AG20443 (cell line): ENCODE measurements at places on chromosomes 13 and 19.
A peak's percentile ranks its signal among the peaks of the same experiment; 100 is the strongest.

DNA sequence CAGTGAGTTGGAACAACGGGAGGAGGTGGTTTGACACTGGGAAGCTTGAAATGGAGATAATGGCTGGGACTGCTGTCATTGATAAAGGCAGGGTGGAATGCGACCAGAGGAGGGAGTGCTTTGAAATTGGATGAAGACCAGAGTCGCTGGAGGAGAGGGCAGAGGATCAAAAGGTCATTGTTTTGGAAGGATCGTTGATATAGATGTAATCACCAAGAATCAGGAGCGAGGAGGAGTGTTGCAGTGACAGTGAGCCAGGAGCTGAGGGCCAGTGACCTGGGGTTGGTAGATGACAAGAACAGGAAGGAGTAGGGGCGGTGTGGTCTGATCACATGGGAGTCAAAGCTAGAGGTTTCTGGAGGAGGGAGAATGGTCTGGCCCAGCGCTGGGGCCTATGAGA is 25.3 kb downstream of the TM9SF2 start:
- DNase-seq = no peak

DNA sequence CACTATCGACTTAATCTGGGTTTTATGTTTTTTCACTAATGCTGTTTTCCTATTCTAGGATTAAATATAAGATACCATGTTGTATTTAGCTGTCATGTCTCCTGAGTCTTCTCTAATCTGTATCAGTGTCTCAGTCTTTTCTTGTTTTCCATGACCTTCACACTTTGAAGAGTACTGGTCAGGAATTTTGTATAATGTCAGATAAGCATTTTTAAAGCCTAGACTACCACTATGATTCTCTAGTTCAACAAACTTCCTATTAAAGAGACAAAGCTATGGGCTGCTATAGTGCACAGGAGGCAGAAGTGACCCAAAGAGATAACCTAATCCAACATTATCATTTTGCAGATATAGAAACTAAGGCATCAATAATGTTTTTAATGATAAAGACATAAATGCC is 63.0 kb upstream of the ZDHHC20 start:
- no peak for DNase-seq

DNA sequence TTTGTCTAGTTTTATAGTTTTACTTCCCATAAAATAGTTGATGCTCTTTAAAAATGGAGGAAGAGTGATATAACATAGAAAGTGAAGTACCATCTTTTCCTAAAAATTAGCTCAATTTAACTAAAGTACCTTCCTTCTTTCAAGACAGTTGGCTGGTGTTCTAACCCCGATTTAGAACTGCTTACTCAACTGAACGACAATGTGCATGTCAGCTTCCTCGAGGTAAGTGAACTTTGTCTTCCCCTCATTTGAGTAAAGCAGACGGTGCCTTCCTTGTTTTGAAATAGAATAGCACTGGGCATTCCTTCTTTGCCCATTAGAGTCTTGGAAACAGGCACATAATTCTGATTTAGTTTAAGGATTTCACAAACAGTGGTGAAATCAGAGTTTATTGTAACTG is 1519.2 kb downstream of the EFNB2 start:
- DNase-seq = no peak

DNA sequence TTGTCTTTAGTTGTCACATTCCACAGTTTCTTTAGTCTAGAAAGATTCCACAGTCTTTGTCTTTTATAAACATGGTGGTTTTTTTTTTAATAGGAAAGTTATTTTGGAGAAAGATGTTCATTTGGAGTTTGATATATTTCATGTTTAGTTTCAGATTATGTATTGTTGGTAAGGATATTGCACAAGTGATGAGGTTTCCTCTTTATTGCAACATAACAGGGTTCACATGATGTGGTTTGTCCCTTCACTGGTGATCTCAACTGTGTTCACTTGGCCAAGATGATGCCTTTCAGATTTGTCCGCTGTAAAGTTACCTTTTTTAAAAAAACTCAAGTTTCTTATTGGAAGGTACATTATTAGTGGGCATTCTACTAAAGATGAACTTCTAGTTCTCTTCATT is 3.2 kb downstream of the ZNF230 start:
- no peak for DNase-seq

DNA sequence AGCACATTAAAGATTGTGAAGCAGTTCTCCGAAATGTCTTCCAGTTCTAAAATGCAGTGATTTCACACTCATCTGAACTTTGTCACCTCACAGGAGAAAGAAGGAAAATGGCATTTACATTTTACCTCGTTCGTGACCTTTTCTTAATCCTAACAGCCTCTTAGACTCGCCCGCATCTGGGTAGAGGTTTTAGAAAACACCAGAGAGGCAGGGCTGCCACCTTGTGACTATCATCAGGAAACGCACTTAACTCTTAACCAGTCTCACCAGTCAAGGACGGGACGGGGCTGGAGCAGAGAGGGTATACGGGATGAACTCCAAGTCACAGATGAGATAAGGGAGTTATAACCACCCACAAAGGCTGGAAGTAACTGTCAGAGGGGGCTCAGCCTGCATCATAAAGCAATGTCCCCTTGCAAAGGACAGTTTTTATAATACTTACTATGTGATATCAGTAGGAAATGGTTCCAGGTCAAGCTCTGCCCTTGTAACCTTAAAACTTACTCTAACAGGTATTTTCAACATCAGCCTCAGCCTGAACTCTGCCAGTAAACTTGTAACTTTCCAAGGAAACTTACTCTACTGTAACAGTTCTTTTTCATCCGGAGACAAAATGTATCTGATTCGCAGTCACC is 8.6 kb upstream of the CEACAM6 start:
- DNase-seq = peak; percentile 66
